ENCODE measurements at places on chromosomes 12 and 14.
A peak's percentile ranks its signal among the peaks of the same experiment; 100 is the strongest.

DNA sequence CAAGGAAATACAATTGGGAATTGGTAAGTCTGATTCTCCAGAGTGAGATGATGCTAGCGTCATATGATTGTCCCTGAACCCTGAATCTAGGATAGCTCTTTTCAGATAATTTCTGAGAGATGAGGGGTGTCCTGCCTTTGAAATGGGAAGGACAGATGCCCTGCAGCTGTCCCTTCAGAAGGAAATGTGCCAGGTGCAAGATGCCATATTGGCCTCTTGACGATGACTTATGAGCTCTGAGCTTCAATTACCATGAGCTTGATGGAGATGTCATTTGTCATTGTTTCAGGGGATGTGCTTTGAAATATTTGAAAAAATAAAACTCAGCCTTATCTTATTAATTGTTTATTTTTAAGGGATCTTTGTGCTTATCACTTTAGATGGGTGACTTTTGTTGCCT is 185.1 kb downstream of the DACT1 start:
- no peak for DNase-seq

GRCh38 chr12:104578453-104578852 is 121.7 kb downstream of the CHST11 start:
- DNase-seq: no peak

DNA sequence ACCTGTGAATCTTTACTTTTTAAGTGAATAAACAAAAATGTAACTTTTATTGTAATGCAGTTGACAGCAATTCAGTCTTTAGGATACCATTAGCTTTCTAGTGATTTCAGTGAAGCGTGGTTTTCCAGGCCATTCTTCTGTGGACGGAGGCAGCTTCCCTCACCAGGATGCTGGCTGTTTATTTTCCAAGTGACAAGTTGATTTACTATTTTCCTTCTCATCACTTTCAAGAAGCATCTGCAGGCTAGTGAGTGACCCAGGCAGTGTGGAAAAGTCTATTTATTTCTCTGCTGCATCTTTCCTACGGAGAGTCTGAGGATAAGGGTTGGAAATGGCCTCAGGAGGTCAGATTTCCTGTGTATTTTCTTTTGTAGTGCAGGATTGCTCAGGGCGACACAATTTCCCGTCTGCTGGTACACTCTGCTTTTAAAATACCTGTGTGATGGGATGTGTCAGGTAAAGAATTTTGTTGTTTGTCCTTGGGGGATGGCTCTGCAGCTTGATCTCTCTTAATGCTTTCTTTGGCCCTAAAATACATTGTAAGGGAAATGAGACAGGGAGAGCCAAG is 467.8 kb downstream of the NRXN3 start:
- DNase-seq: no peak

DNA sequence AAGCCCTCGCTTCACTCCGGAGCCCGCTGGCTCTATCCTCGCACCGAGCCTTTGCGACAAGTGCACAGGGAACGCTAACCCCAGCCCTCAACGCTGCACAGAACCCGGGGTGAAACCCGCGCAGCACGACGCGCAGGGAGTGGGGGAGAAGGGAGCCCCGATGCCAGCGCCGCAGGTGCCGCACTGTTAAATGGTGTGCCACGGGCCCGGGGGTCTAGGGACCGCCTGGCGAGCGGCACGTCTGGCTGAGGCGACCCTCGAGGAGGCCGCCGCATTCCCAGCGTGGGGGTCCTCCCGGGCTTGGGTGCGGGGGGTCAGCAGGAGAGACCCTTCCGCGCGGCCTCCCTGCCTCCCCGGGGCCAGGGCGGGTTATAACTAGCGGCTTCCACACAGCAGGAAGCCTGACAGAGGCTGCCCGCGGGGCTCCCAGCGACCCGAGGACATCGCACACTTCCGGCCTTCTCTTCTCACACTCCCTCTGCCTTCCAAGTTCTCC is 23.8 kb upstream of the LRTM2 start:
- DNase-seq: peak; percentile 28

DNA sequence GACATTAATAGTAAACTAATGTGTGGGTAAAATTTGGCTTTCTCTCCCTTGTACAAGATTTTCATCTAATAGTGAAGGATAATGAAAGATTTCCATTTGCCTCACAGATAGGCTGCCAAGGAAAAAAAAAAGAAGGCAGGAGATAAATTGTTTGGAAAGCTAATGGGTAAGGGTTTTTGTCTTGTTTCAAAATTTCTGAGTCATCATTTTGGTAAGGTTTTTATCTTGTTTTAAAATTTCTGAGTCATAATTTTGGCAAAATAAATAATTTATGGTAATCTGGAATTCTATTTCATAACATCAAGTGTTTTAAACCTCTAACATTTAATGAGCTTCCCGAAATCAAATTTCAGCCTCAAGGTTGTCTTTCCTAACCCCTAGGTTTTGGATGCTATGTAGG is 1035.7 kb upstream of the FBXO33 start:
- no peak for DNase-seq

- no peak for DNase-seq
Observed at GRCh38 chr12:76032043-76032981, 736 bp upstream of the PHLDA1 start.

GRCh38 chr14:91293281-91293680 is 48.8 kb upstream of the GPR68 start:
- no peak for DNase-seq

- no peak for DNase-seq
Observed at GRCh38 chr14:72715850-72716228, 178.1 kb downstream of the DPF3 start.

DNA sequence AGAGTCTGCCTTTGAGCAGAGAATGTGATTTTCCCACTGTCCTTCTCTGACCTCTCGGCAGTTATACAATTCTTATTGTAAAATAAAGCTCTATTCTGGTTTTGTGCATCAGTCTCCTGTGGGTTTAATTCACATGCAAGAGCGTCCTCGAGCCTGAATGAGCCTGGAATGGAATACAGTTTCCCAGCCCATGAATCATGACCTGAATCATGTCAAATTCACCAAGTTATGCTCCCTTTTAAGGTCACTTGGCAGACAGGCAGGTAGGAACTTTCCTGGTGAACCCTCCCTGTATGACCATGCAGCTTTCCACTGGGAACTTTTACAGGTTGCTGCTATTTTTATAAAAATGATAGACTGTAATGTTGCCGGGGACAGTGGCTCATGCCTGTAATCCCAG is 41.7 kb downstream of the BICD1 start:
- DNase-seq: no peak

GRCh38 chr14:23708343-23708742 is 72.2 kb downstream of the DHRS2 start:
- no peak for DNase-seq

- no peak for DNase-seq
Observed at GRCh38 chr12:80086025-80086424, 13.3 kb upstream of the OTOGL start.

DNA sequence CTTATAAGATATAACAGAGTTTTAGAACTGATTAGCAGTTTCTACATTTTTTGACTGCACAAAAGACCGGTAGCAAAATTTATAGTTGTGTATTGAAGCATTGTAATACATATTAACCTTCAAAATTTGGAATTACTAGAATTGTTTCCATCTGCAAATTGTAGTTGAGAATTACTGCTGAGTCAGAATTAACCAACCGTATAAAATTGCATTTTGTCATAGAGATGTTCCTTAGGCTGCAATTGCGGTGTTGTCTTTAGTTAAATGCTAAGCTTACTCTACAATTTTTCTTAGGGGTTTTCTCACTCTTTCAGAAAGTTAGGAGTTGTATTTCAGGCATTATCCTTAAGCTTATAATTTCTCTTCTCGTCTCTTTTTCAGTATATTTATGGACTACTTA is 132.2 kb downstream of the PLEKHA5 start:
- DNase-seq: no peak

DNA sequence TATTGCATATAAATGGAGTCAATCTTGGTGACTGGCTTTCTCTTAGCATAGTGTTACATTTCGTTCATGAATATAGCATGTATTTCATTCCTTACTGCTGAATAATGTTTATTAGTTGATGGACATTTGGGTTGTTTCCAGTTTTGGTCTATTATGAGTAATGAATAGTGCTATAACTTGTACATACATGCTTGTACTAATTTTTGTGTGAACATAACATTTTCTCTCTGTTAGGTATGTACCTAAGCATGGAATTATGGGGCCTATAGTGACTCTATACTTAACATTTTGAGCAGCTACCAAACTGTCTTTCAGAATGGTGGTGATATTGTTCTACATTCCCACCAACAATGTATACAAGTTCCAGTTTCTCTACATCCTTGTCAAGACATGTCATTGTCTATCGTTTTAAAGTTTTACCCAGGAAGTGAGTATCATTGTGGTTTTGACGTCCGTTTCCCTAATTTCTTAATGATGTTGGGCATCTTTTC is 23.1 kb downstream of the ATP2A2 start:
- no peak for DNase-seq

- no peak for DNase-seq
Observed at GRCh38 chr14:89139404-89140247, 277.4 kb downstream of the FOXN3 start.

GRCh38 chr12:45353944-45354343 is 138.0 kb downstream of the ANO6 start:
- no peak for DNase-seq

GRCh38 chr12:15708396-15709076 is 80.7 kb downstream of the EPS8 start:
- no peak for DNase-seq

DNA sequence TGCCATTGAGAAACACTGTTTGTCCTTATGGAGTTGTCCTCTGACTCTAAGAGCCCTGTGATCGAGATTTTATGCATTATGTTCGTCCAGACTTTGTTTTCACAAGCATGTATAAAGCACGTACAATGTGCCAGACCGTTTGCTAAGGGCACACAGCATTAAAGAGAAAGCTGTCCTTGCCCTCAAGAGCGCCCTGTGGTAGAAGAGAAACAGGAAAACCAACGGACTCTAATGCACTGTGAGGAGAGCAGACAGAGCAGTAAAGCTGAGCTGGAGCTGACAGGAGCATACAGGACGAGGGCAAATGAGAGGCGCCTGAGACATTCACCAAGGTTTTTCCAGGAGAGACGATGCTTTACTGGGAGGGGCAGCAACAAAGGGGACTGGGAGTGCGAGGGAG is 66.2 kb upstream of the OVCH1 start:
- no peak for DNase-seq

DNA sequence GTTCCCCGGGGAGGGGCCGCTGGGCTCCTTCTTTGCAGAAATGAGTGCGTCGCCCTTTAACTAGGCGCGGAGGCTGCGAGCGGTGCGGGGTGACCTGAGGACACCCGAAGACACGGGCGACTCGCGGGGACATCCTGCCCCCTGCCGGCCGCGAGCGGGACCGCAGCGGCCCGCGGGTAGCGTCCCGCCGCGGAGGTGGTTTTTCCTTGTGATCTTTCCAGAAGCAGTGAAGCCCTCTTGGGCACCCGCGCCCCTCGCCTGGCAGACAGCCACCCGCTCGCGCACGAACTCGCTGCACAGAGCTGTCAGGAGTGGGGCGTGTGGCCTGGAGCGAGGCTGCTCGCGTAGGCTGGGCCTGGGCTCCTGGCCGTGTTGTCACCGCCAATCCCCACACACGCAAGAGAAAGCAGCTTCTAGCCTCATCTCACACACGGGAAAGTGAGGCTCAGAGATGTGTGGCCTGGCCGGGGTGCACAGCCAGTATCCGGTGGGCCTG is 67.2 kb downstream of the DIO3 start:
- peak; percentile 55 for DNase-seq

DNA sequence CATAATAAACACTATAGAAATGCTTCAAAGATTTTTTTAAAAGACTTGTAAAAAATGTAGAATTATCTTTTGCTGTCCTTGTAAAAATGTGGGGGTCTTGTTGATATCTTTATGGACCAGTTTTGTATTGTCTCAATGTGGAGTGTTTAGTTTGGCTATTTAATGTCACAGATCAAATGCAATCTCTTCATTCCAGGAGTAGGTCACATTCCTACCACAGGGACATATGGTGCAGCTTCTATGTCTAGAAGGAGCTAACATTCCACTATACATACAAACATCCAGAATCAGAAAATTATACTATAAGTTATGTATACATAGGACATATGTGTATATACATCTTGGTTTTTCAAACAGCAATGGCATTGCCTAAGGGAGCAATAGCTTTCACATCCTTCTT is 345.7 kb downstream of the BMP4 start:
- DNase-seq: no peak

DNA sequence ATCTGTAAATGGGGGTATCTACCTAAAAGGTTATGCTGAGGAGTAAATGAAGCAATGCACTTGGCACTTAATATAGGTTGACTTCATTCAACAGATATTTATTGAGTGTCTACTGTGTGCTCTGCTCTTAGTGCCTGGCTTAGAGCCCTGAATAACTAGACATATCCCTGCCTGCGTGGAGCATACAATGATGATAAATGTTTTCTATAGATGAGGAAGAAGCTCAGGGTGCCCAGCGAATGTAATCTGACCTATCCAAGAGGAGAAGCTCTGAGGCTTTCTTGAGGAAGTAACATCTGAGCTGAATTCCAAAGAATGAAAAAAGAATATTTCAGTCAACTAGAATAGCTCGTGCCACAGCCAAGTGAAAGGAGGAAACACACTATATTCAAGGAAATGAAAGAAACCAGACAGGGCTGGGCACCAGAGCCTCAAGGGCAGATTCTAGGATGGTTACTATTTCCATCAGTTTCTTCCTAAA is 17.9 kb upstream of the HIGD1C start:
- no peak for DNase-seq

- DNase-seq: no peak
Observed at GRCh38 chr14:50697659-50698290, 29.7 kb upstream of the SAV1 start.

DNA sequence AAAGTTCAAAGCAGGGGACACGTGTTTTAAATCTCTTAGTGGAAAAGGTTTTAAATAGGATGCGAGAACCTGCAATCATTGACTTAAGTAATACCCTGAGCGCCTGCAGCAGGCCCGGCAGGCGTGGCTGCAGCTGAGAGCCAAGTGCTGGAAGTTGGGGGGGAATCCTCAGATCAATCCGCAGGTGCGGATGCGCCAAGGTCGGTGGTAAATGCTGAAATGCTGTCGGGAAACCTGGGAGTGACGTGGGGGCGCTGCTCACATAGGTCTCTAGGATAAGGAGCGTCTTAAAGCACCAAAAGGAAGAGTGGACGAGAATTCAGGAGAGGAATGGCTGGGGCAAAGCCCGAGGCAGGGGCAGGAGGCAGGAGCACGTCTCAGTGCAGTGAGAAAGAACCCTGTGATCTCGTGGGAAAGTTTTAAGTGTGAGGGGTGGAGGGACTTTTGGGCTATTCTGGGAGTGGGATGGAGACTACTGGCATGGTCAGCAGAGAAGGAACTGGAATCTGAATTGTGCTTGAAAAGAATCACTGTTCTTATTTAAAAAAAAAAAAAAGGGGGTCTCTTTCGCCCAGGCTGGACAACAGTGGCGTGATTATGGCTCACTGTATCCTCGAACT is 883 bp upstream of the CDCA4 start:
- DNase-seq: no peak

- no peak for DNase-seq
Observed at GRCh38 chr14:50501642-50502041, 30.7 kb downstream of the MAP4K5 start.

GRCh38 chr14:61226015-61226654 is 55.0 kb downstream of the TMEM30B start:
- no peak for DNase-seq

All from activated T-helper 1 cell treated with anti-CD3 and anti-CD28 coated beads, Interleukin-2, amount 50 U/mL, for 16 hours (primary cell).